HuH-7 (cell line): ENCODE measurements at places on chromosomes 7 and 10.

GRCh38 chr10:99742701-99743100 is 10.7 kb downstream of the CUTC start:
- no peak for DNase-seq

DNA sequence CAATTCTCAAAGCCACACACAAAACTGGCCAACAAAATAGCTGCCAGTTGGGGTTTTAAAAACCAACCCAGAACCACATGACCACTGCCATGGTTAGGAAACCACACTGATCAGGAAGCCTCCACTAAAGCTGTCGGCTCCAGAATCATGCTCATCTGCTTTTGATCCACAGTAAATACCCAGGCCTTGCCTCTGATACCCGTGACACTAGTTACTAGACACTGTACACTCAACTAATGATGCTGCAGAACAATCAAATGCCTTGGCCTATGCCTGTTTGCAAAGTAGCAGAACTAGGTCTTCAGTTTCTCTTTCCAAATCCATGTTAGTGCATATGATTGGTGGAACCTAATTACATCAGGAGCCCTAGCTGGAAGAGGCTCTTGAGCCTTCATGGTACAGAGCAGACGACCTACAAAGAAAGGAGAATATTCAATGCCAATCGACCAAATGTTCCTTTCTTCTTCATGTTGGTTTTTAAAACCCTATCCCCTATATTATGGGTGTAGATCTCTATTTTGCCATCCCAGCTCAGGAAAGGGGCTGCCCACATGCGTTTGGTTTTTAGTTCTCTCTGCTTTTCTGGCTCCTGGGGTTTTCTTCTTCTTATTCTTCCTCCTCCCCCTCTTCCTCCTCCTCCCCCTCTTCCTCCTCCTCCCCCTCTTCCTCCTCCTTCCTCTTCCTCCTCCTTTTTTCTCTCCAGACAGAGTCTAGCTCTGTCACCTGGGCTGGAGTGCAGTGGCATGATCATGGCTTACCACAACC is 76.6 kb downstream of the CNNM2 start:
- DNase-seq = no peak

- DNase-seq = no peak
These were observed 109.8 kb upstream of the ELMO1 start for GRCh38 chr7:37558320-37559096.

DNA sequence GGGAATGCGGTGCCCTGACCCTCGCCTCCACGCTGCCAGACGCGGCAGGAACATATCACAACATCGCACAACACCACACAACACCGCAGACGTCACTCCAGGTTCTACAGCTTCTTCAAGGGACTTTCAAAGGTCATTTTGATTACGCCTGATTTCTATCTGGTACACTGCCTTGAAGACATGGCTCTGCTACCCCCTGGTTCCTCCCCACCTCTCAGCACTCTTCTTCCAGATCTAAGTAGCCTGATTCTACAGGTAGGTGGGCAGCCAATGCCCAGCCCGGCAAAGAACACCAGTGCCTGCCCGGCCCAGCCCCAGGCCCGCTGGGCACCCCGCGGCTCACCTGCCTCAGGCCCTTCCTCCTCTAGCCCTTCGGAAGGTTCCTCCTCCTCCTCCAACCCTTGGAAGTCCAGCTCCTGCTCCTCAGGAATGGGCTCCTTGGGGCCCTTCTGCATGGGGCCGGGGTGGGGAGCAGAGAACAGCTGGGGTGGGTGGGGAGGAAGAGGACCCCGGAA is 8.4 kb downstream of the GIGYF1 start:
- no peak for DNase-seq

GRCh38 chr10:110192552-110192951 is 14.9 kb upstream of the MXI1 start:
- DNase-seq = no peak

DNA sequence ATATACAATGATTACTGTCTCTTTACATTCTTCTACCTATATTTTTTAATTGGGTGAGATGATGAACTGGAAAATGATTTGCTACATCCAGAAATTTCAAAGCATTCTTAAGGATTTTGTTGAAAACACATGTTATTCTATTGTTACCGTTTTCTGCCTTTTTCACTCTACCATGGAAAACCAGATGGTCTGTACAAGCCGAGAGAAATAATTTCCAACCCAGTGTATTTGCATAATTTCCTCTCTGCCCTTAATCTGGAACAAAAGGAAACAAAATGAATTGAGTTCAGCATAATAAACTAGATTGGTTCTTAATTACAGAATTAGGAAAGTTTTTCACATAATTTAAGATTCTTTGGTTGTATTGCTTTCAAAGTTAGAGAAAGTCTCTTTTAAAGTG is 211.2 kb downstream of the CACNB2 start:
- DNase-seq = no peak

DNA sequence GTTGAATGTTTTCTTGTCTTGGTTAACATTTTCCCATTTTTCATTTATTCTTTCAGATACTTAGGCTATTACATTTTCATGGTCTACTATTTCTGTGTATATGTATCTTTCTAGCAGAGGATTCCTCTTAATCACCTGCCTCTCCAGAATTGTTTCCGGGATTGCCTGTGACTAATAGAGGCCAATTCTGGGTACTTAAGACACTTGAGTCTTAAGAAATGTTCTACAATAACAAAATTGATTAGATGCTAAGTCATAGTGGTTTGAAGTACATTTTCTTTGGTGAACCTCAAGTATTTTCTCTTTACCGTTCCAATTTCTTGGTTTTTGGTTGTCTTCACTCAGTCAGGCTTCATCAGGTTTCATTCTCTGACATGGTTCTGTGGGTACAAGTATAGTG is 26.4 kb downstream of the BBS9 start:
- no peak for DNase-seq
